ENCODE measurements at places on chromosomes 7 and 10.
A peak's percentile ranks its signal among the peaks of the same experiment; 100 is the strongest.

GRCh38 chr7:159212226-159212625 is 67.6 kb upstream of the VIPR2 start:
- DNase-seq = no peak

DNA sequence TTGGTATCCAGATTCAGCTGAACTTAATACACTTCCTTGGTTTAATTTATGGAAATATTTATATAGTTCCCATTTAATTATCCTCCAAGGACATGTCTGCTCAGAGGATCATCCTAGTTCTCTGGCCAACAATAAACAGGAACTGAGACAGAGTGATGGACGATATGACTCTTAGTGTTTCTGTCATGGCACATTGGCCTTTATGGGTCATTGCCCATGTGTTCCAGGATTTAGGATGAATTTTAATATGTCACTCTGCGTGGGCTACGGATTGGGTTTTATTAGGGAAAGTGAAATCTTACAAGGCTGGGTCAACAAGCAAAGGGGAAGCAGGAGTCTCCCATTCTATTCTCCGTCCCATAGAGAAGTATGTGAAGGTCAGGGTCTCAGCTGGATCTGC is 18.8 kb upstream of the TNPO3 start:
- no peak for DNase-seq

DNA sequence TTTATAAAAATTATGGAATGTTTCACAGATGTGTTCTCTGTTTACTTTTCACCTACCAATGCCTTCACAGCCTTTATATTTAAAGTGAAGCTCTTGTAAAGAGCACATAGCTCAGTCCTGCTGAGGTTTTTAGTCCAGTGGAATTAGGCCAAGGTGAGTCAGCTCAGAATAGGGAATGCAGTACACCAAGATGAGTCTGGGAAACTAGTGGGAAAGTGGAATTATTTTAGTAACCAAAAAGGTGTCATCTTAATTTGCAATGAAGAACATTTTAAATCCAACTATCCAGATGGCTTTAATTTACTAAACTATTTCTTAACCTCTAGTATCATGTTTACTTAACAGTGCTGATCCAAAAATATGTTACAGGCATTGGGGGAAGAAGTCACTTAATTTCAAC is 236.3 kb upstream of the CTBP2 start:
- no peak for DNase-seq

DNA sequence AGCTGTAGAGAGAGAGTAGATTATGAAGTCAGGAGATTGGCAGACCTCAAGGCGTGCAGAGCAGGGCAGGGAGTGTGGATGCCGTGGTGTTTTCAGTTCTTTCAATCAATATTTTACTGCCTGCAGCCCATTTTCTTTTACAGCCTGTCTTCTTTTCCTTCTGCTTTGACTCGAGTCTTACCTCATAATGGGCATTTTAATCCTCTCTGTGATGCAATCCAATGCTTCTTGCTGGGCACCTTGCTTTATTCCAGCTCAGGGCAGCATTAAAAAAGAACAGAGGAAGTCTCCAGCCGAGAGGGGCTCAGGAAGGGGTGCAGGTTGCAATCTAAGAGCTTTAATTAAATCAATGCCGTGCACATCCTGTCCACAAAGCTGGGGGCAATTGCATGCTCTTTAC is 839.0 kb downstream of the LRMDA start:
- DNase-seq = no peak

DNA sequence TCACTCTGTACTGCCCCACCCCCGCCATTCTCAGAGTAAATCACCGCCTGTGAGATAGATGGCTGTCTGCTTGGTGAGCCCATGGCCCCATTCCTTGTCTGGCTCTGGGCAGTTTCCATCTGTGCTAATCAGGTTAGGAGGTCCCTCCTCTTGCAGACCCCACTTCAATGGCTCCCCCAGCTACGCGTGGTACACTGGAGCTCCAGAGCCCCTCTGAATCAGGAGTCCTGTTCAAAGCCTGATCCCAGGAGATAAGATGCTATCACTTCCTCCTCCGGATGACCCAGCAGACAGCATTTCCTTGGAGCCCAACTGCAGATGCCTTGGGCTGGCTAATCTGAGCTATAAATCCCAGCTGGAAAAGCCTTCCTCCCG is 122.3 kb downstream of the SH3PXD2A start:
- DNase-seq = no peak

DNA sequence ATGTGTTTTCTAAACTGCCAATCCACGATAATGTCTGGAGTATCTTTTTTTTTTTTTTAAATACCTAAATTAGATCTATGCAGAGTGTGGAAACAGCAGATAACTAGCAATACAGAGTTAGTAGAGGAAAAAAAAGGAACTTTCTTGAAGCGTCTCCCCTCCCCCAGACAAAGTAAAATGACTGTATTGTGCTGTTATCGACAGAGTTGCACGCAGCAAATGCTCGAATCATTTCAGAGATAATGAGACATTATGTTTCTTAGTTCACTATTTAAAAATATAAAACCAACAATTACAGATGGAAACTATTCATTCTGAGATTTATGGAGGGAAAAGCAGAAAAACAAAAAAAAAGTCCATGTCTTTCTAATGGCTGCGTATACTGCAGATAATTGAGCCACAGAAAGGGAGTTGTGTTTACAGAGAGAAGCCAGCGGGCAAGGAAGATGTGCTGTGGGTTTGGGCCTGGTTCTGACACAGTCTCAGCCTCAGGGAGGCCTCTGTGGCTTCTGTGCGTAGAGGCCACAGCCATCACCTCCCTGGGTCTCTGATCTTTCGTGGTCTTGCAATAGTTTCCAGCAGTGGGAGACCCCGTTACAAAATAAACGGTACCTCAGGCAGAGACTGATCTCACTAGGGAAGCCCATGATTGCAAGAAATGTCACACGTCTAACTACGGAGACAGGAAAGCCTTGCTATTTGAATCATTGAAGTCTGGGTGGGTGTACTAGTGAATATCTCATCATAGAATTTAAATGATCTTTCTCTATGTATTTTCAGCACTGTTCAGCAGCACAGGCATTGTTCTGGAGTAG is 19.1 kb upstream of the KLF6 start:
- DNase-seq = peak; percentile 69

DNA sequence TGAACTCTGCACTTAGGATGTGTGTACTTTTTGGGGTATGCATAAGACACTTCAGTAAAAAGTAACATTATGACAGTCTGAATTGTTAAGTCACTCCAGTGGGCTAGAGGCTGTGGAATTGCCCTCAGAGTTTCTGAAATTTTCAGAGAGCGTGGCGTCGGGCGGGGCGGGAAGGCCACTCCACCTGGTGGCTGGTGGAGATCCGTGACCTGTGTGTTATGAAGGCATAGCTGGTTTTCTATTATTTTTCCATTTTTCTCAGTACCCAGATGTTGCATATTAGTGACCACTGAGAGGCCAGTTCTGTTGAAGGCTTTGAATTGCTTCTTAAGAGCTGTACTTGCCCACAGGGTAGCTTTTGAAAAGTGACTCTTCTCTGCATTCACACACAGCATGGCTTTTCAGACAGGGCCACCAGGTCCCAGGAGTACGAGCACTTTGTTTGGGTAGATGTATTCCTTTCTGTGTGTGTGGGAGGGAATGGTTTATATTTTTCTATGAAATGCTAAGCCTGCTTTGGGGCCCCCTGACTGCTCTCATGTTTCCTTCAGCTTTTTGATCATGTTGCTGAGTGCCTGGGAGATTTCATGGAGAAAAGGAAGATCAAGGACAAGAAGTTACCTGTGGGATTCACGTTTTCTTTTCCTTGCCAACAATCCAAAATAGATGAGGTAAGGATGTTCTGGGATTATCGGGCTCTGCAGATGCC is 52.3 kb downstream of the TACR2 start:
- DNase-seq = no peak

DNA sequence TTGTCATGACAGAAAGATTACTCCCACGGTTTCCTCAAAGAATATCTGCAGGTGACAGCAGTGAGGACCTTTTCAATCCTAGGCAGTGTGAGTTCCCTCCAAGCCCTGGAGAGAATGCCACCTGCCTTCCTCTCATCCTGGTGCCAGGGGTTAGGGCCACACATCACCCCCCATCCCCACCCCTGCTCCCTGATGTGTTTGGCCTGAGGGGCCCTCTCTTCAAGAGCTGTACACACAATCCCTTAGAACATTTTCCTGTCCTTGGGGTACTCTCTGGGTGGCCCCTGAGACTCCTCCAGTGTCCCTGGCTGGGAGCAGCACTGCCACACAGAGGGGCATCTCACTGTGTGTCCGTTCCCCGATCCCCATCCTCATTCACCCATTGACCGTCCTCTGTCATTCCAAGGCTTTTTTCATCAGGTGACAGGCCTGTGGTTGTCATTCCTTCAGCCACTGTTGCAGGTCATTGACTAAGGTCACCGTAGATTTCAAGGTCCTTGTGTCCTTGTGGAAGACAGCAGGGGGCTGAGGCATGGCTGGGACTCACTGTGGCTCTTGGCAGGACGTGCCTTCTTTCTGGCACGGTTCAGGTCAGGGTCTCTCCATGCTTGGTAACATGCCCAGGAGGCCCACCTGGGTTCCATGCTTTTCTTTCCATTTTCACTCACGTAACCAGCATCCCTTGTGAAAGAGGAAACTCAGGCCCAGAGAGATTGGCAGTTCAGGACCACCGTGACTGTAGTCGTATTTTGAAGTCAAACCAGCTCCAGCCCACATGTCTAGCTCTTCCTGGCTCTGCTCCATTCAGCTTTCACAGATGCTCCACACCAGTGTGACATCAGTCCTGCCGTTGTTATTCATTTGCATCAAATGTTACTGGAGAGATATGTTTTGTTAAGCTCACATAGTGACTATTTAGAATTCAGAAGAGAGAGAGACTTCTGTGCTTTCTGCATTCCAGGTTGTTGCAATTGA is 26.8 kb upstream of the BTBD16 start:
- DNase-seq = no peak
